Endothelial cell (in vitro differentiated cells): ENCODE measurements at places on chromosomes 4 and X.

DNA sequence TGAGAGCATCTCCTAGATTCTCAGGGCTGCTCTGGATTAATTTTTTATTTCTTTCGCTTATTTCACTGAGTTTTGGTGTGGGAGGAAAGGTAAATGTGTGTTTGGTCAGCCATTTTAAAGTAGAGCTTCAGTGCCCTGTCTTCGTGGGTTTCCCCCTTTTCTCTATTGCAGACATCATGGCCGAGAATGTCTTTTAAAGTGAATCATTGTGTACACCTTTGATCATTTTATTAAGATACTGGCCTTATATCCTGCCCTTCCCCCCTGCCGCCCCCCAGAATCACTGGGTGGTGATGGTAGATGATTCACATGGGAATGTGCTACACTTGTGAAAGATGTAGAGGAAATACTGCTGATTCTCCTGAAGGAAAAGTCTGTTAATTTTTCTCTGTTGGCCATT lies 23.8 kb downstream of the CDKL5 start:
- DNase-seq, result no peak

DNA sequence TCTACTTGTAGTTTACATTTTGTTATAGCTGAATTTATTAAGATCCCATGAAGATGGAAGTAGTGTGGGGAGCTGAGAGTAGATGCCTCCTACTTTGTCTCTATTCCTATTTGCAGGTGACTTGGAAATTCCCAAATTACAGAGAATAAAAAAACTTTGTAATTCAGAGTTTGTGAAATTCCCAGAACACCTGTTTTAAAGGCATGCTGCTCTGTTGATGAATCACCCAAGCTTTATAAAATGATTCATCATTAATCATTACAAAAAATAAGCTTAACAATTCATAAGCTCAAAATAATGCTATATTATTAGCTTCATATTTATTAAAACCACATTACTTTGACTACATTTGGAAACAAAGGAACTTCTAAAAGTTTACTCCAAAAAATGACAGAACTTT lies 856.3 kb downstream of the RPA4 start:
- no peak for DNase-seq

DNA sequence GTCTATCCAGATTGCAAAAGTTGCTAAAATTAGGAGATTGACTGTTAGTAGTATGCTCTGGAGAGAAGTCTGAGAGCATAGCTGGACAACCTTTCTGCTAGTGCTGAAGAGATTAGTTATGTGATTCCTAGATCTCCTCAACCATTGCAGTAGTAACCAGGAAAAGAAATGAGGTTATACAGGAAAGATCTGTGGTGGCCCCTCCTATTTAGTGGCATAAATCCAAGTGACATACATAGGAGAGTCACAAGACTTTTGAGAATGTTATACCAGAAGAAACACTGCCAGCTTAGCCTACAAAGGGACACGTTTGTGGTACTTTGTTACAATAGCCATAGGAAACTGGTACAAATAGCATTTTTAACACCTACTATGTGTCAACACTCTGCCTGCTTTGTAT lies 105.2 kb downstream of the ATP10D start:
- no peak for DNase-seq

- peak; percentile 11 for DNase-seq
These were observed 63.0 kb downstream of the ZNF732 start for GRCh38 chr4:242121-242848.

DNA sequence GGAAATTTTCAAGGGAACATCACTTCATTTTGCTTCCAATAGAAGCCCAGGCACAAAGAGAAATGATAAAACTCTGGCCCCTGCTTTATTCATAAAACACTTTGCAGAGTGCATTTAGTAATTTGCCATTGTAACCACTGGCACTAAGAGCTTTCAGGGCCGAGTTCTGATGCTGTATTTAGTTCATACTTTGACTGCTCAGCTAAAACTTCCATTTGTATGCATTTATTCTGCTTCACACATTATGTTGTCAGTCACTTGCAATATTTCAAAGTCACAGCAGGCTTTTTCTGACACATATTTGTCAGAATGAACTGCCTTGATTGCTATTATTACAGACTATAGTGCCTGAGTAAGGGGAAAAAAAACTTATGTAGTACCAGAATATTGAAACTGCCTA lies 174.3 kb upstream of the ATOH1 start:
- DNase-seq, result no peak

- DNase-seq, result no peak
These were observed 11.3 kb upstream of the BTC start for GRCh38 chr4:74805601-74806000.

DNA sequence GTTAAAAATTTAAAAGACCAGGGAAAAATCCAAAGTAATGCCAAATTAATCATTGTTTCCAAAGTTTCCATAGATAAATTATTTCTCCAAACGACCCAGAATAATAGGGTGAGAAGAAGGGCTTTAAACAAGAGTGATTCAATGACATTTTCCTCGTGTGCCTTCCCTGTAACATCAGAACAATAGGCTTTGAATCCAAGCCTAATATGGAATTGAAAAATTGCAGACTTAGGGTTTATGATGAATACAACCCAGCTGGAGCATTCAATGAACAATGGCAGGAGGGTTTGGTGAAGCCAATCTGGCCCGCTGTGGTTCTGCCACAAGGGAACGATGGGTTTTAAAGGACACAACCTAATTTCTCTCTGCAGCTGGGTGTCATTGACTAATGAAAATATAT lies 94.2 kb downstream of the CBLL2 start:
- no peak for DNase-seq

DNA sequence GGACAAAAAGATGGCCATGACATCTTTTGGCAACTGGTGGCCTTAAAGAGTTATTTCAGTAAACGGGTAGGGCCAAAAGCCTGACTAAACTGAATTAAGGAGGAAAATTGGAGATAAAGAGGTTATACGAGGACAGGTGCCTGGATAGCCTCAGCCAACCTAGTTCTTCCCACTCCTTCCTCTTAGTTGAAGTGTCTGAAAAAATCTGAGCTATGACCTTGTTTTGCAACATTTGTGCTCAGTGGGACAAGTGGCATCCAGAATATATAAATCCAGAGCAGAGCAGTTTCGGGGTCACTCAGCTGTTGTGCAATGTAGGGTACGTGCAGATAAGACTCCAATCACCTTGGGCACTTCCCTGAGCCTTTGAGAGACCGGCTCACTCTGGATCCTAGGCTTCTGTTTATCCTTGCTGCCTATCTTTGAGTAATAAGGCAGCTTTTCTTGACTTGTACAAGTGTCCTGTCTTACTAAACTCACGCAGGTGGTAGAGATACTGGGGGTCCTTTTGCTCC lies 50.2 kb upstream of the MORC4 start:
- DNase-seq, result no peak
